ENCODE measurements at places on chromosomes 2 and 18.

DNA sequence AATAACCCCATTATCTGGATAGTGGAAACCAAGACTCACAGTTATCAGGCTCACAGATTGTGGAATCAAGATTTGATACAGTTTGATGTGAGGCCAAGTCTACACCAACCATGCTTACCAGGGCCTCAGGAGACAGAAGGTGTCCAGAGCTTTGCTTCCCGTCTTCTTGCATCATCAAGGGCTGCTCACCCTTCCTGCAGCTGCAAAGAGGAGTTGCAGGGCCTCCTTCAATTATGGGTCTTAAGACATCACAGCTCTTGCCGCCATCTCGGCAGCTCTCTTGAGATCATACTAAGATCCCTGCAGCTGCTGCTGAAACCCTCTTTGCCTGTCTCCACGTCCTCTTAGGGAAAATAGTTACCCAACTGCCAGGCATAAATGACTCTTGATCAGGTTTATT is 176.0 kb downstream of the MGAT5 start:
- no peak for DNase-seq

GRCh38 chr2:195758846-195759245 is 101.8 kb downstream of the SLC39A10 start:
- no peak for DNase-seq

DNA sequence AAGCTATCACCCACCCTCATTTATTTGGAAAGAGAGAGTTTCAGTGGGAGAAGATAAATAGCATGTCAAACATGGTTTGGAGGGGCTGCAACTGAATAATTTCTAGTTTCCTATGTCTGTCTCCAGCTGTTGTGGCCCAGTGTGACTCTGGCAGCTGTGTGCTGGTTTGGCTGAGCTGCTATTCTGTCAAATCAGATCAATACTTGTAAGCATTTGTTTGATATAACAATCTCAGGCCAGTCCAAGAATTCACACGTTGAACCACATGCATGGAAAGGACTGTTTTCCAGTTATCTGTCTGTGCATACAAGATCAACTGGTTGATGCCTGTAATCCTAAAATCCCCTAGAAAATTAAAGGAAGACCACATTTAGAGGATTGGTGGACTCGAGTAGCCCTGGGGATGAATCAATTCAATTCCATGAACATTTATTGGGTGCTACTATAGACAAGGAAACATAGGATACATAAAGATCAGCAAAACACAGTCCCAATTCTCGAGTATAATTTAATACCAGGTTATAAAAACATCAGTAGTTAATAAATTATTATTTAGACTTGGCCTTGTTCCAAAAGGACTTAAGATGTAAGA is 209.0 kb upstream of the PARD3B start:
- DNase-seq, result no peak

- no peak for DNase-seq
Measured at GRCh38 chr2:98795891-98796676, 65.2 kb upstream of the MGAT4A start.

- no peak for DNase-seq
Measured at GRCh38 chr2:20457661-20458630, 11.1 kb downstream of the RHOB start.

- no peak for DNase-seq
Measured at GRCh38 chr2:158313734-158314133, 142.8 kb downstream of the CCDC148 start.

DNA sequence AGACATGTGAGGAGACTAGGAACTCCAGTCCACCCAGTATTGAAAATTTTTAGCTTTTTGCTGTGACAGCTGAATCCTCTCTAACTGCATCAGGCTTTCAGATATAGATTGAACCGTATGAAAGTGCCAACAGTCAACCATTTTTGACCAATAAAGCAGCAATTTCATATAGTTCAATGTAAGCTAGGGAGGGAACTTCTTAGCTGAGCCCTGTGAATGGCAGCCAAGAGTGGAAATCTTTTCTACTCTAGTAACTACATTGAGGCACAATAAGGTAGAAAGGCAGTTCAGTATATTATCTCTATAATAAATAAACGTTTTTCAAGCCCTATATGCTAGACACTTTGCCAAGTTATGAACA is 96.3 kb upstream of the TANK start:
- no peak for DNase-seq

GRCh38 chr2:237604960-237605359 is 14.4 kb upstream of the RAB17 start:
- DNase-seq, result no peak

DNA sequence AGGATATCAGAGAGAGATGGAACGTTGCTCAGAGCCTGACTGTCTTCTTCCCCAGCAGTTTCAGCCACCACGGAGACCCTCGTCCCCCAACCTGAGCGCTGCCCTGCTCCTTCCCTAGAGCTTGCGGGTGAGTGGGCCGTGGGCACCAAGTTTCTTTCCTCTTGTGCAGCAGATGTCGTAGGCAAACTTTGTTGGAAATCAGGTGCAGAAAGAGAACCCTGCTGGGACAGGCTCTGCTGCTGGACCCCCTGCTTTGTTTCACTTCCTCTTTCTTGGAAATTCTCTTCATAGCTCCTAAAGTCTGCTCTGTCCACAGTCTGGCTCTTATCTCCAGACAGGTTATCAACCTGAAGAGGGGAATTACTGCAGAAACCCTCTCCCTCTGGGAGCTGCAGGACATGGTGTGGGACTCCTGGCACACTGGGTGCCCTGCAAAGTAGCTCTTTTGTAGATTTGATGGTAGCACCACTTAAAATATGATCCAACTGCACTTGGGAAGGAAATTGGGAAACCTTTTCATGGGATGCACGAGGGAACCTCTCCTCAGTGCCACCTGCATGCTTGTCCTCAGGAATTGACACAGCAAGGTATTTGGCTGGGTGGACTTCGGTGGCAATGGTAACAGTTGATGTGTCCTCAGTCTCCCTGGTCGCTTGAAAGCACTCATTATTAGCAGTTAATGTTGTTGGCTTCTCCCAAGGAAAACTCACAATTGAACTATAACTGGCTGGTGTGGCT is 92.2 kb downstream of the ALPK2 start:
- DNase-seq, result no peak

GRCh38 chr2:41877114-41877678 is 170.6 kb upstream of the PKDCC start:
- DNase-seq, result no peak

GRCh38 chr2:14451312-14451711 is 181.2 kb upstream of the LRATD1 start:
- no peak for DNase-seq

GRCh38 chr2:223995569-223995968 is 38.3 kb downstream of the MRPL44 start:
- DNase-seq, result no peak

DNA sequence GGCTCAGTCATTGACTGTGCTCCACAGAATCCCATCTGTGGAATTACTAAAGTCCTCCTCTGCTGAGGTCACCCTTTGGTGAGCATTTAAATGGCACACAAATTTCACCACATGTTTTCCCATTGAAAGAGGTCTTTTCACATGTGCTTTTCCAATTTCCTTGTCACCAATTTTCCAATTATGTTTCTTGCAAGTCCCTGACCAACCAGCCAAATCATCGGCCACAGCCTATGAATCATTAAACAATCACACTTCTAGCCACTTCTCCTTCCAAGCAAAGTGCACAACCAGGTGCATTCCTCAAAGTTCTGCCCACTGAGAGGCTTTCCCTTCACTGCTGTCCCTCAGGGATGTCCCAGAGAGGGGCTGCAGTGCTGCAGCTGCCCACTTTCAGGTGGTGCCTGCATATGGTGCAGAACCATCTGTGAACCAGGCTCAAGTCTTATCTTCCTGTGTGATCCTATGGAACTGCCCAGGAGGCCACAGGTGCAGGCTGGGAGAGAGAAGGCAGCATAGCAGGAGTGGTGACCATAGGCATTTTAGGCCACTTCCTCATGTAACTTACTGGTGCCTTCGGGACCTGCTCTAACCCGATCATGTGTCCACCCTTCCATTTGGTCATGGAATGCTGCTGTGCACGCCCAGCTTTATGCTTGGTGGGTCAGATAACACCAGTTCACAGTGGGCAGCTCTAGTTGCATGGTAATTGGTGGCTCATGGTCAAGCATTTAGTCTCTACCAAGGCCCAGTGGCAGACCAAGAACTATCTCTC is 153.0 kb downstream of the SEPTIN10 start:
- peak; percentile 36 for DNase-seq

GRCh38 chr2:128500138-128500800 is 181.6 kb upstream of the HS6ST1 start:
- DNase-seq, result no peak

GRCh38 chr2:172248381-172248780 is 145.7 kb upstream of the DLX2 start:
- no peak for DNase-seq

GRCh38 chr2:132651115-132652045 is 18.6 kb downstream of the LYPD1 start:
- DNase-seq, result no peak

DNA sequence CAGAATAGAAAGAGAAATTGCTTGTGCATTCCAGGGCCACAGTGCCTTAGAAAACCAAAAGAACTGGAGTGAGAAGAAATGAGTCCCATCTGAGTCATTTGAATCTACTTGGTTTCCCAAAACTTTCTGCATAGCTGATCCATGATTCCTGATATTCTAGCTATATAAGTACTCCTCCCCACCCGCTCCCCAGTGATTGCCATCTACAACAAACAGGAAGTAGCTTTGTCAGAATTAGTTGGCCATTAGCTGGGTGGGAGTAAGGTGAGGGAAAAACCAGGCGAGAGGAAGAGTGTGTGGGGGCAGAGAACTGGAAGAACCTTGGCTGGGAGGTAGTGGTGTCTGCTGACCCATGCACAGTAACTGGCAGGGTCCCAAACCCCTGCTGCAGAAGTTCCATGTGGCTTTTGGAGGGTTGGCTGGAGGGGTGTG is 122.1 kb downstream of the ACAA2 start:
- no peak for DNase-seq

DNA sequence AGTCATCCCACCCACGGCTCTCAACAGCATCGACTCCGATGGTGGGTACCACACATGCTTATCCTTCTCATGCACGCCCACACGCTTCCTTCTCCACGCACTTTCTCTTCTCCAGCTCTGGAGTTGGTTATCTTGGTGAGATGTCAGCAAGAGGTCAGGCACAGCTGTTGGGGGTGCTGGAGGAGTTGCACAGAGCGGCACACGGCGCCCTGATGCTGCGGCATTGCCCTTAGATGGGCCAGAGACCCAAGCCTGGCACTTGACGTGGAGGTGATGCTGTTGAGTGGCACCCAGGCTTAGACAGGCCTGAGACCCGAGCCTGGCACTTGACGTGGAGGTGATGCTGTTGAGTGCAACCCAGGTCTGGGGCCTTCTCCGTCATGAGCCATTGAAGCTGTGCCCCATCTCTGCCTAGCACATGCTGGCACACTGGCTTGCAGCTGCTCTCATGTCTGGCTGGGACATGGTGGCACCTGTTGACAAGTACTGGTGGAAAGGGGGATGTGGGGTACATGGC is 83.2 kb downstream of the DGKD start:
- no peak for DNase-seq

DNA sequence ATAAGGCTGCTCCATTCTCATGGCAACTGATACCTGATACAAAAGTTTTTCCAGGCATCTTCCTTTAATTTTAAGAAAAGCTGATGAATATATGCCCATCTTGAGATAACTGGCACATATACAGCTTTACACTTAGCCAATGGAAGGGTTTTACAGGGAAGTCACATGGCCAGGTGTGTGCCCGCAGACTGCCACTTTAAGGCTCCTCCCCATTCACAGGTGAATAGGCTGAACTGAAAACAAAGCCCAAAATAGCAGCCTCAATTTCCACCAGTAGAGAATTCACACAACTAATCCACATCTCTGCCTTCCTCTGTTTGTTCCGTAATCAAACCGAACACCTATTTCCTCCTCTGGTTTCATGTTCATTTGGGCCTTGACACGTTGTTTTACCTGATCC is 9.8 kb upstream of the ME2 start:
- DNase-seq, result no peak

Data from chondrocyte (in vitro differentiated cells).